ENCODE measurements at places on chromosomes 4 and X. TPM values are rescaled to one million over a fixed set of nuclear protein-coding genes. Genes with fewer than 3 reads are reported as not detected.

TEX11 gene
- not detected for total RNA-seq

STX18 gene
- total RNA-seq: 22.1 TPM

CCDC120 gene
- 7.5 TPM for total RNA-seq

RAI2 gene
- not detected for total RNA-seq

GRIA3 gene
- total RNA-seq: not detected

AKAP4 gene
- not detected for total RNA-seq

TNIP3 gene
- total RNA-seq: 0.43 TPM

EFHC2 gene
- 3.4 TPM for total RNA-seq

MTMR8 gene
- total RNA-seq: 5.4 TPM

FAM47B gene
- total RNA-seq: not detected

PTPN13 gene
- 0.22 TPM for total RNA-seq

PSAPL1 gene
- total RNA-seq: not detected

TMEM131L gene
- 48.7 TPM for total RNA-seq

PNCK gene
- total RNA-seq: 0.43 TPM

SSX3 gene
- not detected for total RNA-seq

SORBS2 gene
- total RNA-seq: not detected

OTC gene
- total RNA-seq: not detected

ARSJ gene
- not detected for total RNA-seq

LGI2 gene
- not detected for total RNA-seq

GC gene
- not detected for total RNA-seq

ADH1B gene
- total RNA-seq: not detected

CPLX1 gene
- 2.5 TPM for total RNA-seq

LDOC1 gene
- total RNA-seq: 10.9 TPM

ADH7 gene
- not detected for total RNA-seq

C4orf51 gene
- total RNA-seq: not detected

FGF13 gene
- not detected for total RNA-seq

USP26 gene
- not detected for total RNA-seq

NUDT10 gene
- 0.34 TPM for total RNA-seq

MSANTD1 gene
- total RNA-seq: 0.93 TPM

KLF8 gene
- 8.4 TPM for total RNA-seq

TLR6 gene
- total RNA-seq: 6.4 TPM

CHRDL1 gene
- not detected for total RNA-seq

FGA gene
- not detected for total RNA-seq

HOPX gene
- total RNA-seq: 41.4 TPM

STPG2 gene
- 0.13 TPM for total RNA-seq

CLNK gene
- total RNA-seq: 0.15 TPM

PASD1 gene
- not detected for total RNA-seq

FATE1 gene
- not detected for total RNA-seq

DNAAF6 gene
- total RNA-seq: not detected

AMTN gene
- not detected for total RNA-seq

Data from activated naive CD4-positive, alpha-beta T cell treated with anti-CD3 and anti-CD28 coated beads, Interleukin-2, amount 10 ng/mL, durations not matched to agents 5 hours and 36 hours (primary cell).